ACHN (cell line): ENCODE measurements at places on chromosomes 2 and 18.
A peak's percentile ranks its signal among the peaks of the same experiment; 100 is the strongest.

DNA sequence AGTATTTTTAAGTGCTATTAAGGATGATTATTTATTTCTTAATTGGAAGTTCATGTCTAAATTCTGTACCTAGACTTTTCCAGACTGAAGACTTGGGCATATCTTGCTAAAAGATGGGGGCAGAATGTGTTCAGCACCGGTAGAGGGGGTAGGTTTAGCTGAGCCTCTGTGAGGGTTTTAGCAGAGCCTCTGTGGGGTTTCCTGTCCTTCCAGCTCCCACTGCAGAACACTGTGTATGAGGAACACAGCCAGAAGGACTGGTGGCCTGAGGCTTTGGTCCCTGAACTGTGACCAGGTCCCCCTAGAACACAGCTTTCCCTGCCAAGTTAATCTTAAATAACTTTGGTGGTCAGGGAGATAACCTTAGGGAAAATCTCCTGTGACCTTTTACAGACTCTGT is 123.4 kb upstream of the EPC2 start:
- DNase-seq: no peak

DNA sequence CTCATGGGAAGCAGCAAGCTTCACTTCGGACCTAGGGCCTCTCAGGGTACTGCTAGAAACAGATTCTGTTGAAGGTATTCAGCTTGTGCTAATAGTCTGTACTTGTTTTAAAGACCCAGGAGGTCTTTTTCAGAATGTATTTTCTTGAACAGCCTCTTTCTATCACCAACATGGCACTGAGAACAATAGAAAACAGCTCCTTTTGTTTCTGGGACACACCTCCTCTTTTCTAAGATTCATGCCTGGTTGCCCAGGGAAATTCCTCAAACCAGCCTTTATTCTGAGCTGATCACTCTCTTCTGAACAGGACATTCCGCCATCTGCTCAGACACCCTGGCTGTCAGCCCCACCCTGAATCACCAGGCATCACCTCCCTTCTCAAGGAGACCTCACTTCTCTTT is 389.6 kb downstream of the TGIF1 start:
- no peak for DNase-seq

DNA sequence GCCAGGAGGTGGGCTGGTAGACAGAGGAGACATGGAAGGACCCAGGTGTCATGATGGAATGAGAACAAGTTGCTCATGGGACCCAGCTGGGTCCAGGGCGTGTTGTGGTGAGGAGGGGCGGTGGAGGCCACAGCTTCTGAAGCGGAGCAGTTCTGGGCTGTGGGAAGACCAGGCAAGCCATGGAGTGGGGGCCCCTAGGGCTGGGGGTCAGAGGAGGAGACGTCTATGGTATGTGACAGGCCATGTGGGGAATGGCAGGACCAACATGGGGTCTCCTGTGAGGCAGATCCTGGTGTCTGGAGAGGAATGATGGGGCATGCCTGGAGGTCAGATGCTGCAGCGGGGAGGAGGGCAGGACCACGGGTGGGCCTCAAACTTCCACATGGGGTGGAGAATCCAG is 16.9 kb downstream of the MYO7B start:
- no peak for DNase-seq

DNA sequence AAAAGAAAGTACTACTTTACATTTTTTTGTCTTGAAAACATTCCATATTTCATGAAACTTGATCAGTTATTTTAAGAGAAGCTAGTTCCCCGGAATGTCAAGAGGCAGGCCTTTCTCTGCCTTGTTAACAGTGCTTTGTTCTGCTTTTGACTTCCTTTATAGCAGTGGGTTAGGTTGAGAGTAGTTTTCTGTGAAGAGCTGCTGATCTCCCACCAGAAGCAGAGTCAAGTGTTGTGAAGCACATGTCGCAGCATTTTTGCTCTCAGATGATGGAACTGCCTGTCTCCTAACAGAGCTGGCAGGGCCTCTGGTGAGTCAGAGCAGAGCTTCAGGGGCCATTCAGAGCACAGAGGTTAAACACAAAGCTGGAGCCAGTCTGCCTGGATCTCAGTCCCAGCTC is 871.8 kb downstream of the SLC4A3 start:
- peak; percentile 55 for DNase-seq

DNA sequence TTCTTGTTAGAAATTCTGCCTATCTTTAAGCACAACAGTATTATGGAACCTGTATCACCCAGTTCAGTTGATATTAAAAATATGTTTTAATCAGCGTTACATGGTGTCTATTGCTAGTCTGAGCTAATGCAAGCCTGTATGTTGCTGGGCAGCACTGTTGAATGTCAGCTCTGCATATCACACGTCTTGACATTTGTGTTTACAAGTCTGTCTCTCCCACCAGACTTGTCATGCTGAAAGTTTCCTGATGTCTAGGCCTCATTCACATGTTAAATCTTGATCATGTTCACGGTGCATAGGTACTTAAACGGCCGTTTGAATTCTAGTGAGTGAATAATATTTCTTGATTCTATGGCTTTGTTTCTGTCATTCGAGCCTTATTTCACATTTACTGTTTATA is 385.0 kb downstream of the SOCS6 start:
- DNase-seq: no peak

- DNase-seq: no peak
Measured at GRCh38 chr2:20212871-20213503, 11.9 kb downstream of the SDC1 start.

- DNase-seq: no peak
Measured at GRCh38 chr2:213764849-213765248, 480.6 kb downstream of the SPAG16 start.

DNA sequence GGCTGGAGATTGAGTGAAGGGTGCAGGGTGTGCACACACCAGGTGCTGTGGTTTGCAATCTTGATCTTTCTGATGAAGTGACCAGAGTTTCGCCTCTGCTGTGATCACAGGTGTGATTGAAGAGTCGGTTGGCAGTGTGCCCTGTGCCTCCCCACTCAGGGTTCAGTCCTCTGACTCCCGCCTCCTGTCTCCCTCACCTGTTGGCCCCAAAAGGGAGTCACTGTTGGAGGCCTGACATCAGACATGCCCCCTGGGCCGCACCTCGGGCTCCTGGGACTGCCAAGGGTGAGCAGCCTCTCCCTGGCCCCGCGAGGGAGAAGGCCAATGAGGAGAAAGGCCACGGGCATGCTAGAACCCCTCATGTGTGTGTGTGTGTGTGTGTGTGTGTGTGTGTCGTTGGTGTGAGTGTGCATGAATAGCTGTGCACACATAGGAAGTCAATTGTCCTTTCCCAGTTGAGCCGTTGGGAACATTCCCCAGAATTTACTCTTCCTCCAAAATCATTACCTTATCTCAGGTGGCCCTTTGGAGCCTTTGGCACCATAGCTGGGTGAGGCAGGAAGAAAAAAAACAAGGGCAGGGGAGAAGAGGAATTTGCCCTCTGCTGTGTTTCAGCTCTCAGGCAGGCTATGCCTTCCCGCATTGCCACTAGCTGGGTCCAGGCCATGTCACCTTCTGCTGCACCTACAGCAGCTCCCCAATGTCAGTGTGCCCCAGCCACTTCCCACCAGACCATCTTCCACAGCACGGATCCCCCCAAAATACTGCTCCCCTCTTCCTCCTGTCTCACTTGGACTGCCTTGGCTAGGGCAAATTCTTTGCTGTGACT is 78.1 kb upstream of the LAPTM4A start:
- no peak for DNase-seq

- DNase-seq: no peak
Measured at GRCh38 chr2:85237849-85238565, 89.8 kb downstream of the TGOLN2 start.

- DNase-seq: no peak
Measured at GRCh38 chr18:38256366-38256765, 690.8 kb upstream of the CELF4 start.

- no peak for DNase-seq
Measured at GRCh38 chr2:239329284-239329971, 71.4 kb downstream of the HDAC4 start.

DNA sequence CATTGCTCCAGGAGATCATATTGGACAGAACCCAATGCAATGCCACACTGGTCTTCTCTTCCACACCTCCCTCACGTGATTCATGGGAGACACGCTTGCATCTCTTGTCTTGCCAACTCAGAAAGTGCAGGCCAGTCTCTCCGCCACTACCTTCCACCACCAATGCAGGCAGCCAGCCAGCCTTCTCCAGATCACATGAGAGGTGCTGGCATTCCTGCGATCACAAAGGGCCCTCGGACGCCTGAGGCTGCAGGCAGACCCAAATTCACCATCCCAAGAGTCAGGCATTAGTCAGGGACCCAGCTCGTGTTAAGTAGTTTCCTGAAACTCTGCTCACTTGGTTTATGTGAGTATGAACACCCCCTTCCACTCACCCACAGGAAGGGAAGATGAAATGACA is 437.0 kb upstream of the ETAA1 start:
- DNase-seq: no peak
